Adrenal gland (tissue), 19 donors: ENCODE measurements at places on chromosomes 3 and 15.

GRCh38 chr3:2372306-2372705 is 273.6 kb downstream of the CNTN4 start:
- no peak for DNase-seq
- H3K4me3 ChIP-seq = no peak overlapping the region
- no peaks in the 10 kb centered on the region for H3K36me3 ChIP-seq
- no peaks in the 10 kb centered on the region for H3K4me1 ChIP-seq
- no peaks in the 10 kb centered on the region for H3K27me3 ChIP-seq
- no peak overlapping the region for H3K27ac ChIP-seq

- H3K27ac ChIP-seq = peak overlapping the region; percentile 54
- no peak overlapping the region for H3K4me3 ChIP-seq
- peaks cover 3% of the 10 kb centered on the region for H3K4me1 ChIP-seq
- H3K27me3 ChIP-seq = no peaks in the 10 kb centered on the region
- no peaks in the 10 kb centered on the region for H3K36me3 ChIP-seq
- peak; percentile 54 for DNase-seq
These were observed 138.0 kb upstream of the SMAD3 start for GRCh38 chr15:66927201-66928077.

DNA sequence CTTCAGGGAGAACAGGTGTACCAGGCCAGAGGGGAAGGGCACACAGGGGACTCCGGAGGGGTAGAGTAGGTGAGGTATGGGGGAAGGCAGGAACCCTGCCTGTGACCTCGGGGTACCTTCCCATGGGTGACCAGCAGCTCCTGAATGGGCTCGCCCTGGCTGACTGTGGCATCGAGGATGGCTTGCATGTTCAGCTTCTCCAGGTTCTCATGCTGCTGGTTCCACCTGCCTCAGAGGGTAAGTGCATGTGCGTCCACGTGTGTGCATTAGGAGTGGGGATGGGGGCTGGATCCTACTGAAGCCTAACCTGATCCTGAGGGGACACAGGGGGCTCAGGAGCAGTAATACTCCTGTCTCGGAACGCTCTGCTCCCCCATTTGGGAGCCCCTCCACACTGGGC is 524 bp downstream of the ZMYND10 start:
- H3K27me3 ChIP-seq = no peaks in the 10 kb centered on the region
- no peak overlapping the region for H3K4me3 ChIP-seq
- no peak overlapping the region for H3K27ac ChIP-seq

DNA sequence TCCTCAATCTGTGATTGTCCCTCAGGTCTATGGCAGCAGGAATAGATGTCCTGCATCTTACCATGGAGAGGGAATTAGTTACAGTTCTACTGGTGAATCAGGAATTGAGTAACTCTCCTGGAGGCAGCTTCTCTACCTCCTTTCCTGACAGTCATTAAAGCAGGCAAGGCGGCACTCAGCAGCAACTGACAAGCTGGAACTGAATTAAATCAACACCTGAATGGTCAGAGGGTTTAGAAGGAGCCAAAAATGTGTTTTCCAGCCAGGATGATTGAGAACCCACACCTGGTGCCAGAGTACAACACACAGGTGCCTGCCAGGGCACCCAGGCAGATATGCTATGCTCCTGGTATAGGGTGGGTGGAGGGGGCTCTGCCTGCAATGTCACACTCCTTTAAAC is 43.1 kb upstream of the TIPARP start:
- no peaks in the 10 kb centered on the region for H3K36me3 ChIP-seq
- DNase-seq = no peak
- no peaks in the 10 kb centered on the region for H3K4me1 ChIP-seq
- H3K27ac ChIP-seq = no peak overlapping the region
- H3K4me3 ChIP-seq = no peak overlapping the region

- H3K36me3 ChIP-seq = no peaks in the 10 kb centered on the region
- H3K4me1 ChIP-seq = peaks cover 11% of the 10 kb centered on the region
- peak; percentile 95 for DNase-seq
- no peaks in the 10 kb centered on the region for H3K27me3 ChIP-seq
These were observed 3.4 kb upstream of the DZIP1L start for GRCh38 chr3:138118612-138119422.

- H3K27me3 ChIP-seq = no peaks in the 10 kb centered on the region
- no peak overlapping the region for H3K27ac ChIP-seq
- H3K36me3 ChIP-seq = no peaks in the 10 kb centered on the region
- H3K4me3 ChIP-seq = no peak overlapping the region
- DNase-seq = no peak
These were observed 175.4 kb downstream of the SQOR start for GRCh38 chr15:45810201-45810600.

GRCh38 chr3:188198760-188199327 is 44.9 kb downstream of the LPP start:
- DNase-seq = no peak
- H3K4me1 ChIP-seq = peaks cover 26% of the 10 kb centered on the region
- H3K27me3 ChIP-seq = no peaks in the 10 kb centered on the region
- H3K27ac ChIP-seq = no peak overlapping the region
- no peaks in the 10 kb centered on the region for H3K36me3 ChIP-seq

- no peaks in the 10 kb centered on the region for H3K27me3 ChIP-seq
- no peak overlapping the region for H3K27ac ChIP-seq
- no peaks in the 10 kb centered on the region for H3K4me1 ChIP-seq
- no peak overlapping the region for H3K4me3 ChIP-seq
- H3K36me3 ChIP-seq = no peaks in the 10 kb centered on the region
These were observed 42.0 kb downstream of the WWTR1 start for GRCh38 chr3:149615731-149616221.

DNA sequence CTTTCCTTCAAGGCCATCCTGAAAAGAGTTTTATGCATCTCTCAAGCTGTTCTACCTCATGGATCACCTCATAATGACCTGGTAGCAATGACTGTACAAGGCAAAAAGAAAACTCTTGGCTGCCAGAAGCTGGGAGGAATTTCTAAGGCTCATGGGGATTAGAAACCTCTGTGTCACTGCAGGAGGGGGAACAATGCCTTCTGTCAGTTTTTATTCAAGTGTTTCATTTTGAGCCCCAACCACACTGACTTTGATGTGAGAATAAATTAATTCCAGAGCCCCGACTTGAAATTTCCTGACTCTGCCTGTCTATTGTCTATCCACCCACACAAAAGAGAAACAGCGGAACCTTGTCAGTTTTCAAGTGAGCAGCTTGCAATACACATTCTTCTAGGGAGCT is 58.7 kb upstream of the MRPL3 start:
- H3K36me3 ChIP-seq = no peaks in the 10 kb centered on the region
- no peak overlapping the region for H3K27ac ChIP-seq
- no peak for DNase-seq
- H3K4me3 ChIP-seq = no peak overlapping the region

DNA sequence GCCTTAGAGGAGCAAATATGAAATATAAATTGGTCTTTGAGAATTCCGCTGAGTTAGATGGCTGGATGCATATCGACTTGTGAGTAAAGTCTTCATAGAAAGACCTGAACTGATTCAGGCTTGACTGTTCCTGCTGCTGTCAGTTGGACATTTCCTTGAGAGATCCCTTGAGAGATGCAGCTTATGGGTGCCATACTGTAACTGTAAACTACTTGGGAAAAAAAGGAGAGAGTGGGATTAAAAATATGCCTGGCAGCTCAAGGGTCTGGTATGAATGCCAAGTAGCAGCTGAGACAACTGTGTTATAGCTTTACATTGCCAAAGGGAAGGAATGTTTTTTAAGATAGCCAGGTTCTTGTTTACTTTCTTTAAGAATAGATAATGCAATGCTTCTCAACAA is 926.6 kb downstream of the EPHA3 start:
- DNase-seq = no peak
- no peaks in the 10 kb centered on the region for H3K27me3 ChIP-seq
- no peaks in the 10 kb centered on the region for H3K36me3 ChIP-seq
- no peak overlapping the region for H3K4me3 ChIP-seq
- H3K27ac ChIP-seq = no peak overlapping the region

GRCh38 chr3:28050885-28051284 is 190.5 kb upstream of the CMC1 start:
- H3K27me3 ChIP-seq = no peaks in the 10 kb centered on the region
- DNase-seq = no peak
- H3K36me3 ChIP-seq = no peaks in the 10 kb centered on the region
- H3K4me1 ChIP-seq = no peaks in the 10 kb centered on the region
- H3K27ac ChIP-seq = no peak overlapping the region

GRCh38 chr3:133487920-133488540 is 85.5 kb upstream of the CDV3 start:
- no peaks in the 10 kb centered on the region for H3K36me3 ChIP-seq
- H3K27ac ChIP-seq = no peak overlapping the region
- no peak overlapping the region for H3K4me3 ChIP-seq

- H3K27ac ChIP-seq = no peak overlapping the region
- no peaks in the 10 kb centered on the region for H3K4me1 ChIP-seq
- H3K27me3 ChIP-seq = no peaks in the 10 kb centered on the region
- no peak for DNase-seq
These were observed 64.6 kb upstream of the PFN2 start for GRCh38 chr3:150035301-150035779.

- no peaks in the 10 kb centered on the region for H3K36me3 ChIP-seq
- no peak overlapping the region for H3K27ac ChIP-seq
- H3K4me1 ChIP-seq = no peaks in the 10 kb centered on the region
- DNase-seq = no peak
These were observed 49.5 kb downstream of the APBA2 start for GRCh38 chr15:28935316-28935715.

DNA sequence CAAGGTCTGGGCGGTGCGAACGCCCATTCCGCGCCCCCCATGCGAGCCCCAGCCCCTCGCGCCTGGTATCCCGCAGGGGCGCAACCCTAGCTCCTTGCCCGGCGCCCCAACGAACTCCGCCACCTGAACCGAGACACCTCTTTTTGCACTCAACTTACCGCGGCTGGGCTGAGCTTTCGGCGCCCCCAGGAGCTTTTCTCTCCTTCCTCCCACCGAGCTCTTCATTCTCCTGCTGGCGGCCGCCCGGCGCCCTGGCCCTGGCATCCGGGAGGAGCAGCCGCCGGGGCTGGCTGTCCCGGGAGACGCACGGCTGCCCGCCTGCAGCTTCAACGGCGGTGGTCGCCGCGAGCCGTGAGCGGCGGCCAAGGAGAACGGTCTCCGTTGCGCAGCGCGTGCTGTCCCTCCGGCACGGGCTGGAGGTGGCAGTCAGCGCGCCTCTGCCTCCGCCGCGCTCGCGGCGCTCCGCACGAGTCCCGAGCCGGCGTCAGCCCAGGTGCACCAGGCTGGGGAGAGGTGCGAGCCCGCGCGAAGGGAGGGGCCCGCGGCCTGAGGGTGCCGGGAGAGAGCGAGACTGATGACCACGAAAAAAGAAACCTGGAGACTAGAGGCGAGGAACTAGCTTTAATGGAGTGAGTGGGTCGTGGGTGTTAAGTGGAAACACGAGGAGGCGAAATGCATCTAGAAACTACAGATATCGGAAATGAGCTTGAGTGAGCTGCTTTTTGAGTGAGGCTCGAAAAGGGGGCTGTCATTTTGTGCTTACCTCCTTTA is 621.5 kb upstream of the ZNF385D start:
- no peak for DNase-seq
- no peaks in the 10 kb centered on the region for H3K4me1 ChIP-seq
- H3K36me3 ChIP-seq = no peaks in the 10 kb centered on the region
- H3K27me3 ChIP-seq = no peaks in the 10 kb centered on the region
- H3K4me3 ChIP-seq = peak overlapping the region; percentile 2
- H3K27ac ChIP-seq = peak overlapping the region; percentile 29

DNA sequence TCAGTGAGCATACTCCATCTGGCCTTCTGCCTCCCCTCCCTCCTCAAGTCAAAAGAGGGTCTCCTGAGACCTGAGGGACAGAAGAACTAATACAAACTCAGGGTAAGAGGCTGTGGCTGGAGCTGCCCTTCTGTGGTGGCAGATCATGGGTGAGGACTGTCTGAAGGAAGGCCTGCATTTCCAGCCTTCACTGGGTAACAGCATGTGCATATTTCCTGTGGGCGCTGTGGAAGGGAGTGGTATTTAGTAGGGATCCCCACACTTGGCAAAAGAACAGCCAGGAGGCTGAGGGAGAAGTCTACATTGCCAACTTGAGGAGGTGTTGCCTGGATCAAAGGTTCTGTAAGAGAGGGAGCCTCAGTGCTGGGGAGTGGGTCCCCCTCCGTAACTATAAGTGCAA is 10.1 kb upstream of the ESYT3 start:
- H3K27ac ChIP-seq = no peak overlapping the region
- DNase-seq = no peak
- H3K36me3 ChIP-seq = no peaks in the 10 kb centered on the region
- H3K4me3 ChIP-seq = no peak overlapping the region
- H3K27me3 ChIP-seq = no peaks in the 10 kb centered on the region
- no peaks in the 10 kb centered on the region for H3K4me1 ChIP-seq

GRCh38 chr15:60932051-60932915 is 296.8 kb downstream of the RORA start:
- no peaks in the 10 kb centered on the region for H3K36me3 ChIP-seq
- peak overlapping the region; percentile 50 for H3K27ac ChIP-seq
- H3K27me3 ChIP-seq = no peaks in the 10 kb centered on the region
- DNase-seq = peak; percentile 93
- no peaks in the 10 kb centered on the region for H3K4me1 ChIP-seq

DNA sequence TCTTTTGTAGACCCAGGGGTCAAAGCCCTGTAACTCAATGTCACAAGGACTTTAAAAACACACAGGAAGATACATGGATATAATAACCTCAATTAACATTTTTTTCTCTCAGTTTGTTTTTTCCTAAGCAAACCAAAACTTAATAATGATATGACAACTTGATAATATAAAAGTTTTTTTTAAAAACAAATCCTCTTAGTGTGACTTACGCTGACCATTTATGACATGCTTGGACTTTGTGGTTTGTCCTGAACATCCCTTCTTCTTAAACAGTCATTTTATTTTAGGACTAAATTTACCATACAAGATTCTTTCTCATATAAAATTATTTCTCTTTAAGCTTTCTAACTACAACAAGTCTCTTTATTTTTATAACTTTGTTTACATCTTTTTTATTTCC is 25.4 kb upstream of the FAM3D start:
- no peak for DNase-seq
- H3K27me3 ChIP-seq = no peaks in the 10 kb centered on the region
- no peaks in the 10 kb centered on the region for H3K4me1 ChIP-seq
- H3K27ac ChIP-seq = no peak overlapping the region
- no peaks in the 10 kb centered on the region for H3K36me3 ChIP-seq

- no peaks in the 10 kb centered on the region for H3K27me3 ChIP-seq
- H3K27ac ChIP-seq = no peak overlapping the region
- H3K4me1 ChIP-seq = no peaks in the 10 kb centered on the region
These were observed 72.7 kb downstream of the SPSB4 start for GRCh38 chr3:141123677-141124410.

- H3K4me1 ChIP-seq = no peaks in the 10 kb centered on the region
- no peak for DNase-seq
- H3K27me3 ChIP-seq = no peaks in the 10 kb centered on the region
- peaks cover 24% of the 10 kb centered on the region for H3K36me3 ChIP-seq
These were observed 40.9 kb downstream of the SNX4 start for GRCh38 chr3:125479091-125479490.

DNA sequence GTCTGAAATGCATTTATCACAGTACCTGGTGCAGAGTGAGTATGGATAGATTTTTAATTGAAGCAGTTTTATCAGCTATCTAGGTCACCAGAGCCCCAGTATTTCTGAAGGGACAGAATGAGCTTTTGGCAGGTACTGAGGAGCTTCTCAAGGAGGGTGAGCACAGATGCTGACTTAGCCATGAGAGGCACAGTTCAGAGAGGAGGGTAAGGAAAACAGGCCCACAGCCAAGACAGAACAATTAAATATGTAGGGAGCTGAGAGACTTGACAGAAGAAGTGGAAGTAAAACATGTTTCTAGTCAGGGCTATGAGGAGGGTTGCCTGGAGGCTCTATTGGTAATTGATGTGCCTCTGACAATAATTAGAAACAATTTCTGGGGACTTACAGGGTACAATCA is 20.1 kb downstream of the ZNF80 start:
- H3K4me3 ChIP-seq = no peak overlapping the region
- H3K27ac ChIP-seq = no peak overlapping the region
- no peaks in the 10 kb centered on the region for H3K36me3 ChIP-seq
- no peaks in the 10 kb centered on the region for H3K4me1 ChIP-seq
- peaks cover 4% of the 10 kb centered on the region for H3K27me3 ChIP-seq
